ENCODE measurements at places on chromosomes 13 and 19.

DNA sequence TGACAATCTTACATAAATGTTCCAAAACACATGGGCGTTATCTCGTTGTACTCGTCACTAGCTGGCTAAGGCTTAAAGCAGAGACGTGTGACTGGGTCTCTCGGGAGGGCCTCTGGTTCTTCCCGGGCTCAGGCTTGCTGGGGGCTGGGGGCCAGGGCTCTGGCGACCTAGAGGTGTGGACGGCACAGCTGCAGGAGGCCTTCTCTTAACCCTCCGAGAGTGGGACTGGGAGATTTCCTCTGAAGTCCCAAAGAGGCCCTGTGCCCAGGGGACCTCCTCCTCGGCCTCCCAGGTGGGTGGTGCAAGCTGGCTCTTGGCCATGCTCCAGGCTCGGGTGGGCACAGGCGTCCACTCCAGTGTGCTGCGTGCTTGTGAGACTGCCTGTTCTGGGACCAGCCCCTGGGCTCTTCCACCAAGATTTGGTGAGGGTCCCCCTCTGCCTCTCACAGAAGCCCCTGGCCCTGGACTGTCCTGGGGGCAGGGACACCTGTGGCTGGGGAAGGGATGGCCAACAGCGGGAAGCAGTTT lies 2.2 kb downstream of the CAPS start:
- DNase-seq: no peak

GRCh38 chr19:18135712-18136584 lies 17.0 kb upstream of the PIK3R2 start:
- no peak for DNase-seq

DNA sequence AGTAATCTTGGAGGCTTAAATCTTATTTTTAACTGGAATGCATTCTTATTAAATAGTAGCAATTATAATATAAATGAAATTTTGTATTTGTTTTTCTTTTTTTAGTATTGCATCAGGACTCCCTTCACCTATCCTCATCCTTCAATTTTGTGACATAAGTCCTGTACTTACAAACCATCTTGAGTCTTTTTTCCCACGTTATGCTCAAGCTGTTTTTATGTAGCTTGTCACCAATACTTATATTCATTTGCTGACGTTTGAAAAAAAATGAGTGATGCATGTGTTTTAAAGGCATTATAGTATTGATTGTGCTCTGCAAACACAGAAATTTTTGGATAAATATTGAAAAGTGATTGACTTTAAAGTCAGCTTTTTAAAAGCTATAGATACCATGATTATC lies 888 bp downstream of the GPR18 start:
- DNase-seq: no peak

GRCh38 chr13:53135301-53135700 lies 106.7 kb downstream of the OLFM4 start:
- no peak for DNase-seq

DNA sequence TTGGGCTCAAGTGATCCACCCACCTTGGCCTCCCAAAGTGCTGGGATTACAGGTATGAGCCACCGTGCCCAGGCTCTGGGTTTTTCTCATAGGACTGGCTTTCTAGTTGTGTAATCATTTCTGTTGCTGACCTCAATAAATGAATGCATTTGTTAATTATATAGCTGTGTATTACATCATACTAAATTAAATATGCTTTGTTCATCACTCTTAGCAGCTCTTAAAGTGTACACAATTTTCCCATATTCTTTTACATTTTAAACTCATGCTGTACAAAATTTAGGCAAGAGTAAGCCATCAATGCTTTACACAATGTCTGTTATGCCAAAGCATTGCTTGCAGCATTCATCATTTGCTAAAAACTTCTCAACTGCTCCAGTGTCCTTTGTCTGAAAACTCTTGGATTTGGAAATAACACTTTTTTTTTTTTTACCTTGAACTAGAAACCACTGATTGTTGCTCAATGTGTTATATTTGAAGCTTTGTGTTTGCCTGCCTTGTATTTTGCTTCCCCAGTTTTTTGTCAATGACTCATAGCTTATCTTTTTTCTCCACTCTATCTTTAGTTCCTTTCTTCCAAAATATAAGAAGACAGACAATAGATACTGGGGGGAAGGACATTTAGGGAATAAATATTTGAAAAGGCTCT lies 31.4 kb downstream of the CCDC122 start:
- no peak for DNase-seq

DNA sequence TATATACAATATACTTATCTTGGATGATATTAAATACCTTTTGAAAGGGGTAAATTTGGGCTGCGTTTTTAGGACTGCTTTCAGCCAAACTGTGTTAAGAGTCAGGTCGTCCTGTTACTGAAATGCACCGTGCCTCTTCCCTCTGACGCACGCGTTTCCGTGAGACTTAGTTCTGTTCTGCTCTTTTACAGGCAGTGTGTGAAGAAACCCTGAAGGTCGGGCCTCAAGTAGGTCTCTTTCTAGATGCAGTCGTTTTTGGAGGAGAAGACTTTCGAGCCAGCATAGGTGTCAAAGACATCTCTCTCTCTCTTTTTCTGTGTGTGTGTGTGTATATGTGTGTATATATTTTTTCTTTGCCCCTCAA lies 107.0 kb downstream of the ZIC5 start:
- no peak for DNase-seq

GRCh38 chr13:109610517-109610916 lies 175.9 kb downstream of the IRS2 start:
- no peak for DNase-seq

DNA sequence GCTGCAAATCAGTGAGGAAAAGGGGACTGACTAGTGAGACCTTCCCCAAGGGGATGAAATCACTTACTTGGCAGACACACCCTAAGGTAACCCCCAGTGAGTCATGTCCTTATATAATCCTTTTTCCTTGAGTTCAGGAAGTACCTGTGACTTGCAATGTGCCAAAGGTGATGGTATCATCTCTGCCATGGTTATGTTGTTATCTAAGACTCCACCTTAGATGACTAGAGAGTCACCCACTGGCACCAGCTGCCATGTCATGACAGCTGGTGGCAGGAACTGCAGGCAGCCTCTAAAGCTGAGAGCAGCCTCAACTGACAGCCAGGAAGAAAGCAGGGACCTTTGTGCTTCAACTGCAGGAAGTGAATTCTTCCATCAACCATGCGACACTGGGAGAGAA lies 12.5 kb downstream of the PBX4 start:
- no peak for DNase-seq

- no peak for DNase-seq
Observed at GRCh38 chr13:99314640-99315176, 7.5 kb upstream of the GPR183 start.

GRCh38 chr13:27975564-27976361 lies 6.6 kb upstream of the CDX2 start:
- no peak for DNase-seq

Data from stimulated activated CD8-positive, alpha-beta memory T cell treated with anti-CD3 and anti-CD28 coated beads, Interleukin-15, amount 100 ng/mL, for 24 hours (primary cell).